ENCODE measurements at places on chromosomes 3 and 15.

DNA sequence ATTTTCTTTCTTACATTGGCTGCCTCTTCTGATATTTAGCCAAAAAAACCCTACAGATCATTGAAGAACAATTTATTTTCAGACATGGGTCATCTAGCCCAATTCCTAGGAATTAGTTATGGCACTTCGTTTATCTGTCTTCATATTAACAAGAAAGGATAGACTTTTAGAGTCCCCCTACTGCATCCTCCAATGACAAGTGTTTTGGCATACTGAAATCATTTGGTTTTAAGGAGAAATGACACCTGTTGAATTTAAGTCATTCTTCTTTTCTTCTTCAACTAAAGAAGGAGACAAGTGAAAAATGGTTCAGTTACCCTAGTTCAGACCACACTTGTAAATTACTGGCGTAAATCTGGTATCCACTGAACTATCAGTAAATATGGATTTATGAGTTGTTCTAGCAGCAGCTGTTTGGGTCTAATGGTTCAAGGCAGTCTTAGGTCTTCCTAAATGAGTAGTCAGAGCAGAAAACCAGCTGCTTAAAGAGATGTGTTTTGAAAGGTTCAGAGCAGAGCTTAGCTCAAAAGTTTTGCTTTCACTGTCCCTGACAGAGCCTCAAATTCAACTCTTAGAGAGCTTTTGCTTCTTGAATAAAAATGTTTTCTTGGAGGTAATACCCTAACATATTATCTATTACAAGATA is 5.6 kb downstream of the VGLL3 start:
- no peak for DNase-seq

DNA sequence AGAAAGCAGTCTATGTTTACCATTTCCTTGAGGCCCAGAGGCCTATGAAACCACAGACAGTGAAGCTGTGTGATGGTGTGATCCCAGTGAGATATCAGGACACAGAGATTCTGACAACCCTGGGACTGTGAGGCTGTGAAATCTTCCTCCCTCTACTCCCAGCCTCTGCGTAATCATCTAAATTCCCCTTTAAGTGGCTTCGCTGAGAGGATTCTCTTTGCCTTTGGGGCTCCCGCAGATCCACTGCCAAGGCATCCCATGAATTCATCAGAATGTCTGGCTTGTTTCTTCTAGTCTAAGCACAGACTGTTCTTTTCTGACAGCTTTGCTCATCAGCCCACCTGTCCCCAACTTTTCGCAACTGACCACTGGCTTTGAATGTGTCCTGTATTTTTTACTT is 901.2 kb upstream of the NR2F2 start:
- no peak for DNase-seq

- DNase-seq = no peak
Measured at GRCh38 chr15:67405208-67406191, 115.4 kb upstream of the C15orf61 start.

DNA sequence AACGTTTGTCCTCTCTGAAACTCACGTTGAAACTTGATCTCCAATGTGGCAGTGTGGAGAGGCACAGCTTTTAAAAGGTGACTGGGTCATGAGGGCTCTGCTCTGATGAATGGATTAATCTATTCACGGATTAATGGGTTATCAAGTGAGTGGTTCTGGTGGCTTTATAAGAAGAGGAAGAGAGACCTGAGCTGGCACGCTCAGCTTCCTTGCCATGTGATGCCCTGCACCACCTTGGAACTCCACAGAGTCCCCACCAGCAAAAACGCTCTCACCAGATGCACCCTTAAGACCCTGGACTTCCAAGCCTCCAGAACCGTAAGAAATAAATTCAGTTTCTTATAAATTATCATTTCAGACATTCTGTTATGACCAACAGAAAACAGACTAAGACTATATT is 2.6 kb downstream of the PPP1R2 start:
- no peak for DNase-seq

GRCh38 chr15:43067717-43068461 is 37.9 kb downstream of the UBR1 start:
- DNase-seq = no peak

DNA sequence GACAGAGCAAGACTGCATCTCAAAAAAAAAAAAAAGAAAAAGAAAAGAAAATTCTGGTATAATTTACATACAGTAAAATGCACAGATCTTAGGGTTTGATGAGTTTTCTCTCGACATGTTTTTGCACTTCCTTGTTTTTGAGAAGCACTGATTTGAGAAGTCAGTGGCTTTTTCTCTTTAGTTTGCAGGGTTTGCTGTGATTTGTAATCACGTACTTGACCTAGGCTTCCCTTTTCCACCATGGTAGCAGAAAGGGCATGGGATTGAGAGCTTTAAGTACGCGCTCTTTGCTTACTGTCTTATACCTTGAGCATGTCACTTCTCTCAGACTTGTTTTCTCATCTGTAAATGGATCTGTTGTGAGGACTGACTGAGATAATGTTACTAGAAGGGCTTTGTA is 4.1 kb downstream of the VHL start:
- no peak for DNase-seq

GRCh38 chr3:116288485-116288884 is 156.8 kb downstream of the LSAMP start:
- no peak for DNase-seq

DNA sequence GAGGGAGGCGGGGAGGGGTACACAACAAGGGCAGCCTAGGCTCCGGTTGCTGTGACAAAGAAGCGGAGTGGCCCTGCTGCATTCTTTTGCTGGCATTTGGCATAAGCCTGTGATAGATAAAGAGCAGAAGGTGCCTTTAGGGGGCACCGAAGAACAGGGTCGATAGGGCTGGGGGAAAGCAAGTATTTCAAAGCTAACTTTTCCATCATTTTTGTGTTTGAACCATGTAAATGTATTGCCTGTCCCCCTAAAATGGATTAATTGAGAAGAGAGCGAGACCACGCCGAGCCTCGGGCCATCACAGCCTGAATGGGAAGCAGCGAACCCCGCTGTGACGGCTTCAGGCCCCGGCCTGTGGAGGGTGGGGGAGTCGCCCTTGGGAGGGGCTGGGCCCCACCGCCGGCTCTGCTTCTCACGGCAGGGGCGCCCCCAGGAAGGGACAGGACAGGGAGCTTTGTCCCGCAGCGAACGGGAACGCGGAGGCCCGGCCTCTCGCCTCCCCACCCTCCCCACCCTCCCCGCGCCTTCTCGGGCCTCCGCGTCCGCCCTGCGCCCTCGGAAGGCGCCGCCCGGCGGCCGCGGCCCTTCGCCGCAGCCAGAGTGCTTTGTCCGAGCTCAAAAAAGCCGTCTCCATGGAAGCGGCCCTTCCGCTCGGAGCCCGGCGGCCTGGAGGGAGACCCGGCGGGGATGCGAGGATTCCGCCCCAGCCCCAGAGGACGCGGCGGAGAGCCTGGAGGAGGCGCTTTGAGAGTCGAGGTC is 32.4 kb upstream of the ALDH1L1 start:
- DNase-seq = no peak

- no peak for DNase-seq
Measured at GRCh38 chr3:186760141-186760833, 23.1 kb upstream of the EIF4A2 start.

DNA sequence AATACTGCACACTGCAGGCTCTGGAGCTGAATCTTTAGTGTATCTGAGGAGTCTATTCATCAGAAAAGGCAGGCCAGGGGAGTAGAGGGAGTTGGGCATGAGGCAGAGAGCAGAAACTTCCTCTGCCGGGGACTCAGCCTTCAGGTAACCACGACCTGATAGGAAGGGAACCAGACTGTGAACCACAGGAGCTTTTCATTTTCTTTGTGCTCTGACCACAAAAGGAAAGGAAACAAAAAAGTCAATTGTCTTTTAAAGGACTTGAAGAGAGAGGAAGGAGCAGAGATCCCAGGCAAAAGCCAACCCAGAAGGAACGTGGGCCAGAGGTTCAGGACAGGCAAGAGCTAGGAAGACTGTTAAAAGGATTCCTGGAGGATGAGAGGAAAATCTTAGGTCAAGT is 573.3 kb downstream of the EPHB1 start:
- no peak for DNase-seq

DNA sequence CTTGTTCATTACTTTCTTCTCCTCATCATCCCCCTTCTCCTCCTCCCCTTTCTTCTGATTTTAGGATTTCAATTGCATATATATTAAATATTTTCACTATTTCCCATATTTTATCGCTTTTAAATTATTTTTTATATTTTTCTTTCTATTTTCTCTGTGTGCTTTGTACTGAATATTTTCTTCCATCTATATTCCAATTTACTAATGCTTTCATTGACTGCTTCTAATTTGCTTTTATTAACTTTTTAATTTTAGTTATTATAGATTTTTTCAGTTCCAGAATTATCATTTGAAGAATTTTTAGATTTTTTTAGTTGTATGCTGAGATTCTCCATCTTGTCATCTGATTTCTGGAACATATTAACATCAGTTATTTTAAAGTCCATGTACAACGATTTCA is 83.2 kb upstream of the ST3GAL6 start:
- DNase-seq = no peak

- DNase-seq = no peak
Measured at GRCh38 chr3:138948371-138949001, 1.5 kb downstream of the FOXL2NB start.

- DNase-seq = no peak
Measured at GRCh38 chr15:61736790-61737189, 323.5 kb downstream of the VPS13C start.

GRCh38 chr3:96813820-96814650 is at the start of gene EPHA6:
Gene EPHA6, plus strand, starts transcription at chr3:96814594.
- no peak for DNase-seq

DNA sequence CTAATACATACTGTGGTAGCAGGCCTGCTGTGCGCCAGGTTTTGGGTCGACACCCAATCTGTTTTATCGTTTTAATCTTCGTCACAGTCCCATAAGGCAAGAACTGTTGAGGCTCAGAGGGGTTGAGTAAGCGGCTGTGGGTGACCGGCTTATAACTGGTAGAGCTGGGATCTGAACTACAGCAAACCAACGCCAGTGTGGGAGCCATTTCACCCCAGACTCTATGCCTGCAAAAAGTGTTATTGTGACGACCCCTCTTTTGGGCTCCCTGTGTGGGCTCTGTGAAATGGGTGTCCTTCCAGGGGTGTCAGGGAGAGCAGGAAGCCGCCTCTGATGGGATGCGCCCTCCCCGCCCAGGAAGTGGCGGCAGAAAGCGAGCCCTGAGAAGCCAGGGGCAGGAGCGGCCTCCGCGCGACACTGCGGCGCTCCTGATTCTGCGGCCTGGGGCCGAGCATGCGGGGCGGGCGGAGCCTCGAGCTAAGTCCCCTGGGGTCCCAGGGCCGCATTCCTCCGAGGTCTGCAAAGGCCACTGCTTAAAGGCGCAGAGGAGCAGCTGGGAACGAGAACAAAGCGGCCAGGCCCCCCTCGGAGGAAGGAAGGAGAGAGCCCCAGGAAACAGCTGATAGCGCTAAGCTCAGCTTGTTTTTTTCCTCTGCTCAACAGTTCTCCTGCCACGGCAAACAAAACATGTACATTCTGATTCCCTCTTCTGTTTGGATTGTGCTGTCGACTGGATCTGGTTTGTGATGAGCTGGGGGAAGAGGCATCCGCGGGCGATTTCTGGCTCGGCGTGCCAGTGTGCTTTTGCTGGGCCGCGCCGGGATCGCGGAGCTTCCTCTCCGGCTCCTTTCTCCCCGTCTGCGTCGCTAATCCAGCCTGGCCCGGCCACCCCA is 33.9 kb downstream of the GRK7 start:
- DNase-seq = peak; percentile 7

DNA sequence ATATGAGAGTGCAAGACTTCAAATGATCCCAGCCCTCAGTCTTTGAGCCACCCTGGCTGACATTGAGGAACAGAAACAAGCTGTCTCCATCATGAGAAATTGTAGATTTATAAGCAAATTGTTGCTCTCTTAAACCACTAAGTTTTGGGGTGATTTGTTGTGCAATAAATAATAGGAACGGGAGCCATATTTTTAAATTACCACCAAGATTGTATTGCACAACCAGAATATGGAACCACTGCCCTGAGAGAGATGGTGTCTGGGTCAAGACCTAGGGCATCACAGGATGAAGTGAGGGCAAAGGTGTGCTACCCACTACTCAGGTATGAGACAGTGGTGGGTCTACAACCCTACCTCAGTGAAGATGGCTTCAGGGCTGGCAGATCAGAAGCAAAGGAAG is 2.3 kb upstream of the CFAP92 start:
- DNase-seq = no peak

DNA sequence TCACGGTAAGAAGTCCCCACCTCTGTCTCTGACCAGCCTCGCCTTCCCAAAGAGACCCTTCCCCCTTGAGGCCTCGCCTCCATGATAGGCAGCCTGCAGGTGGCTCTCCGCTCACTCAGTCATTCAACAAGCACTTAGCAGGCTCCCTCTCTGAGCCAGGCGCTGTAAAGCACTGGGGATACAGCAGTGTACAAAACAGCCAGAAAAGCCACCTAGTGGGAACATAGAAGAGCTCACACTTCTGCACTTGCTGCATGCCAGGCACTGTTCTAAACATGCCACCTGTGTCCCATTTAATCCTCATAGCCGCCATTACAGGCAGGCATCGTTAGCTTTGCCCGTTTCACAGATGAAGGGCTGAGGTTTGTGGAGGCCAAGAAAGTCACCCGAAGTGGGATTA is 56.0 kb downstream of the SEMA3G start:
- DNase-seq = no peak

Measured in stimulated activated CD8-positive, alpha-beta memory T cell treated with anti-CD3 and anti-CD28 coated beads, Interleukin-4, amount 100 ng/mL, for 1 hour (primary cell).